Esophagus mucosa (tissue), 1 donor: ENCODE measurements at places on chromosomes 2 and 18.

- ATAC-seq: no peak
Measured at GRCh38 chr2:5515693-5516092, 176.5 kb upstream of the SOX11 start.

DNA sequence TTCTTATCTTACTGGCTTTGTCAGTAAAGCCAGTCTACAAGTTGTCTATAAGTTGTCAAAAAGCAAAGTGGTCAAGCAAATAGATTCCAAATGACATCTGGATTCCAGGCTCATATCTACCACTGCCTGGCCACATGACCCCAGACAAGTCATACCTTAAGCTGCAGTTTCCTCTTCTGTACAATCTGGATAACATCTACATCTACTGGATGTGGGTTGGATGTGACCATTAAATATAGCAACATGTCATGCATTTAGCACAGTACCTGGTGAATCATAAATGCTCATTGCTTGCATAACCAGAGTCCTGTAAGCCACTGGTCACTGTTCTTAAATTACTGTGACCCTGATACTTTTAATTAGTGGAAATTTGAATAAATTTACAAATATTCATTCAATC, 16.8 kb downstream of the COBLL1 start:
- ATAC-seq: peak; percentile 73

- no peak for ATAC-seq
Measured at GRCh38 chr2:160381425-160381951, 112.1 kb downstream of the RBMS1 start.

DNA sequence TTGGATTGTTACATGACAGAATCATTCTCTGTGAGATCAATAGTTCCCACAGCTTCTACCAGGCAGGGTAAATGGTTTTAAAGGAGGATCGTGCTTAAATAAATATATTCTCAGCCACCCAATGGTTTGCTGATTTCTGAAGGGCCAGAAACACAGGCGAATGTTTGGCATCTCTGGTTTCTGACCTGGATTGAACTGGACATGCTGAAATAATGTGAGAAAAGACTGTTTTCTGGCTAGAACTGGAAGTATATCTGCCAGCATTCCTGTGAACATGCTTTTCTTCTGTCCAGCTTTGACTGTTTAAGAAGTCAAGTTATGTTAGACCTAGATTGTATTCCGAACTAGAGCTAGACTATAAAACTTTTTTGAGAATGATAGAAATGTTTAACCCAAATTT, 77.1 kb upstream of the COL3A1 start:
- no peak for ATAC-seq

- ATAC-seq: no peak
Measured at GRCh38 chr2:147390475-147390874, 454.4 kb upstream of the ACVR2A start.

DNA sequence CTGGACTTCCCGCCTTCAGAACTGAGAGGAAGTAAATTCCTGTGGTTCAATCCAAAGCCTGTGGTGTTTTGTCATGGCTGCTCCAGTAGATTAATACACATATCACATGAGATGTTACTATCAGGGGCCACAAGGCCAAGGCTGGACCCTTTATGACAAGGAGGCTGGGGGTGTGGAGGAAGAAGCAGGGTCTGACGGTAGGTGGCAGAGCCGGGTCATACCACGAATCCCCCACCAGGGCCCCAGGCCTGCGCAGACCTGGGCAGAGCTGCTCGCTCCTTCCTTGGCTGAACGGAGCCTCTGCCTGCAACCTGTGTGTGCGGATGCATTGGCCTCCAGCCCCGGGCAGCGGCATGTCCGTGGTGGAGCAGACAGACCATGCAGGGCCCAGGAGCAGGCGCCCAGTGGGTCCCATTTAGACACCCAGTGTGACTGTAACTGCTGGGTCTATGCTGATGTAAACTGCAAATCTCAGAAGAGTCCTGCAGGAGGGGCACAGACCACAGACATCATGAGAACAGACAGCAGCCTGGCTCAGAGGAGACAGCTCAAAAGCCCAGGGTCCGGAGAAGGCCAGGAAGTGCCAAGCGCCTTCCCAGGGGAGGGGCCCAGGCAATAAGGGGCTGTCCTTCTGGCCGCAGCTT, 155.2 kb downstream of the PXDN start:
- ATAC-seq: no peak

DNA sequence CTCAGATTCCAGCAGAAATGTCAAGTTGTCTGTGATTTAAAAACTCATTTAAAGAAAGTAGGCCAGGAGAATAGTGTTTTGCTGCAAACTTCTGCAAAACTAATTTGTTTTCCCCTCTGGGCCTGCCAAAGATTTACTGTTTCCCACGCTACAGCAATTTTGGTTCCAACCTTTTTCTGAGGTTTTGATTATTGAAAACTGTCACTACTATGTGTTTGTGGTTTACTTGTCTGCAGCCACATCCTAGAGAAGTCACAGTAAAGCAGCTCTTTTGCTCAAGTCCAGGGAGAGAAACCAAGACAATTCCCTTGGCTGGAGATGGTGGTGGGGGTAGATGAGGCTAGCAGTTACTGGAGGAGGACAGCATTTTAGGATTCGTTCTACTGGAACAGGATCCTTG, 12.8 kb downstream of the IL1R2 start:
- ATAC-seq: no peak
